ENCODE measurements at places on chromosomes 16 and 17. TPM values are rescaled to one million over a fixed set of nuclear protein-coding genes. Genes with fewer than 3 reads are reported as not detected.

DNA sequence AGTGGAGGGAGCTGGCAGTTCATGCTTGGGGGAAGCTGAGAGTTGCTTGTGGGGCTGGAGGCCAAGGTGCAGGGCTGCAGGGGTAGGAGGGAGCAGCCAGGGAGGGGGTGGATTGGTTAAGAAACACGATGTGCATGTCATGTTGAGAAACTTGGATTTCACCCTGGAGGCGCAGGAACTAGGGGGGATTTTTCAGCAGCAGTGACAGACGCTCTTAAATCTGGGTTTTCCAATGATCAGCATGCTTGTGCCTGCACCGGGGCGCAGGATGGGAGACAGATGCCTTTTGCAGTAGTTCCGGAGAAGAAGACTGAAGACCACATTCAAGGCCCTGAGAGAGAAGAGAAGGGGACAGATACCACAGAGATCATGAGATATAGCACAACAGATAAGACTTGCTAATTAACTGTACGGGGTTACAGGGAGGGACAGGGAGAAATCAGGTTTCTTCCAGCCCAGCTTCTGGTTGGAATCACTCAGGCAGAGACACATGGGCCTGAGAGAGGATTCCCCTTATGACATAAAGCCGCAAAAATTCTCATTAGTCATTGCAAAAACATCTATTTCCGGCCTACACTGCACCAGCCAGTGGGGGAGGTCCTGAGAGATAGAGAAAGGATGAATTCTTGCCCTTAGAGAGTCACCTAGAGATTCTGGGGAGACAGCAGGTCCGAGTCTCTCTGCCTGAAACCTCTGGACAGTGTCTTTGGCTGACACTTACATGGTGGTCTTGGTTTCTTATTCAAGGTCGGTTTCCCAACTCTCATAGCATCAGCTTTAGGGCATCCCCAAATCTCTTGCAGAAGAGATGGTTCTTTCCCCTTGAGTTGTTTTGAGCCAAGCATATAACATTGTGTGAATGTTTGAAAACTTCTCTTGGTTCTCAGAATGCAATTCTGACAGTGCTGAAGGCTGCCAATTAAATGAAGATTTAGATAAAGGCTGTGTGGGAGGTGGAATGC is 27.1 kb downstream of the CDH13 start:
- DNase-seq = peak; percentile 66
- peak overlapping the region; percentile 47 for H3K4me3 ChIP-seq
- H3K4me1 ChIP-seq = peaks cover 95% of the 10 kb centered on the region

DNA sequence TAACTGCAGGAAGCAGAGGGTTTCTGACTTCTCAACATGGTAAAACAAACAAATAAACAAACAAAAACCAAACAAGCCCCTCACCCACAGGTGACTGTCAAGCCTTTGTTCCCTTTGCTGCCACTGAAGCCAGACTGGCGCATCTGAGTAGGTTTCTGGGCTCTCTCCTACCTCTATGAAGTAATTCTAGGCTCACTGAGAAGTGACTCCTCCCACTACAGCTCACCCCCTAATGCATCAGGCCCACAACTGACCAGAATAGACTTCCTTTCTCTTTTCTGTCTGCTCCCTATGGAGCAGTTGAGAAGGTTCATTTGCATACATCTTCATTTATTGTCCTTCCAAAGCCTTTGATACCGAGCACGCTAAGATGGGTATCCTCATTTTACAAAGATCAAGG is 77.0 kb upstream of the CCL2 start:
- H3K4me3 ChIP-seq = no peak overlapping the region
- no peaks in the 10 kb centered on the region for H3K4me1 ChIP-seq
- H3K27ac ChIP-seq = no peak overlapping the region
- peaks cover 31% of the 10 kb centered on the region for H3K27me3 ChIP-seq
- no peak for DNase-seq

GRCh38 chr17:64056269-64057005 is 36.0 kb upstream of the ICAM2 start:
- H3K27me3 ChIP-seq = no peaks in the 10 kb centered on the region
- H3K4me3 ChIP-seq = no peak overlapping the region
- peak overlapping the region; percentile 70 for H3K27ac ChIP-seq

GRCh38 chr17:2723997-2724783 is 12.6 kb upstream of the CLUH start:
- no peaks in the 10 kb centered on the region for H3K36me3 ChIP-seq
- H3K27ac ChIP-seq = no peak overlapping the region
- peaks cover 25% of the 10 kb centered on the region for H3K27me3 ChIP-seq
- H3K4me3 ChIP-seq = peak overlapping the region; percentile 50
- DNase-seq = no peak
- H3K4me1 ChIP-seq = peaks cover 7% of the 10 kb centered on the region

- peak overlapping the region; percentile 82 for H3K27ac ChIP-seq
- peaks cover 2% of the 10 kb centered on the region for H3K36me3 ChIP-seq
- H3K27me3 ChIP-seq = peaks cover 10% of the 10 kb centered on the region
- peak overlapping the region; percentile 76 for H3K4me3 ChIP-seq
- DNase-seq = no peak
These were observed 2.3 kb downstream of the C17orf58 start for GRCh38 chr17:67993998-67994361.

- no peak for DNase-seq
- H3K4me1 ChIP-seq = peaks cover 66% of the 10 kb centered on the region
- H3K4me3 ChIP-seq = no peak overlapping the region
- H3K27me3 ChIP-seq = no peaks in the 10 kb centered on the region
These were observed 8.0 kb downstream of the STAT5B start for GRCh38 chr17:42268236-42268635.

DNA sequence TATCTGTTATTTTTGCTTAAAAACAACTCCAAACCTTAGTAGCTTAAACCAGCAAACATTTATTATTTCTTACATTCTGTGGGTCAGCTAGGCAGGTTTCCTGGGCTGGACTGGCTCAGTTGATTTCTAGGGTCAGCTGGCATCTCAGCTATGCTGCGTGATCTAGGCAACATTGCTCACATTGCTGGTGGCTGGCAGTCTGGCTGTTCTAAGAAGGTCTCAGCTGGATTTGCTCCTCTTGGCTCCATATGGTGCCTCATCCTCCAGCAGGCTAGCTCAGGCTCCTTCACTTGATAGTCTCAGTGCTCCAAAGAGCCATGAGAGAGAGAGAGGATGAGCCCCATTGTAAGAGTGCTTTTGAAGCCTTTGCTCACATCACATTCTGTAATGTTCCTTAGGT is 470.6 kb upstream of the CDH5 start:
- no peak overlapping the region for H3K4me3 ChIP-seq
- no peaks in the 10 kb centered on the region for H3K4me1 ChIP-seq
- no peak overlapping the region for H3K27ac ChIP-seq
- H3K27me3 ChIP-seq = no peaks in the 10 kb centered on the region

GRCh38 chr16:30651124-30652004 is 604 bp downstream of the PRR14 start:
- peak overlapping the region; percentile 96 for H3K4me3 ChIP-seq
- H3K27me3 ChIP-seq = no peaks in the 10 kb centered on the region

- no peak for DNase-seq
- no peaks in the 10 kb centered on the region for H3K4me1 ChIP-seq
- no peaks in the 10 kb centered on the region for H3K36me3 ChIP-seq
- peaks cover 13% of the 10 kb centered on the region for H3K27me3 ChIP-seq
These were observed 269.0 kb upstream of the CCL2 start for GRCh38 chr17:33986088-33986487.

- DNase-seq = no peak
- H3K36me3 ChIP-seq = peaks cover 36% of the 10 kb centered on the region
- peak overlapping the region; percentile 48 for H3K4me3 ChIP-seq
- H3K27ac ChIP-seq = peak overlapping the region; percentile 85
- H3K4me1 ChIP-seq = peaks cover 39% of the 10 kb centered on the region
These were observed 11.4 kb upstream of the OGFOD3 start for GRCh38 chr17:82429824-82430223.

DNA sequence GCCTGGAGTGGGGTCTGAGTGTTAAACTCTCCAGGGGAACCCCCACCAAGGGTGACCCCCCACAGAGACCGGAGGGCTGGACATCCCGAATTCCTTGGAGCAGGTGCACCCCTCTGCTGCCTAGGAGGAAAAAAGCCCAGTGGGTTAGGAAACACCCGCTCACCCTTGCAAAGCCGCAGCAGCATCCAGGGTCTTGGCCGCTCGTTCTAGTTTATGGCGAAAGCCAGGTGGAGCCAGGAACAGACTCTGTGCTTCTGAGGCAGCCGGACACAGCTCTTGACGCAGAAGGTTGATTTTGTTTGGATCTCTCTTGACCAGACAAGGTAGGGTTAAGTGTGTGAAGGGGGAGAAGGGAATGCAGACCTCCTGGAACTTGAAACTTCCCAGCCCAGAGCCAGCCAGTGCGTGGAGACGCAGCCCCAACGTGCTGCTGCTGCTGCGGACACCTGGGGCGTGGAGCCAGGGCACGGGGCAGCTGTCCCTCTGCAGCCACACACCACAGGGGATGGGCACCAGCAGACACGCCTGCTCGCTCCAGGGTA is 154.5 kb downstream of the LAT start:
- H3K27me3 ChIP-seq = no peaks in the 10 kb centered on the region
- H3K4me1 ChIP-seq = no peaks in the 10 kb centered on the region
- H3K4me3 ChIP-seq = no peak overlapping the region
- peaks cover 5% of the 10 kb centered on the region for H3K36me3 ChIP-seq
- DNase-seq = no peak

DNA sequence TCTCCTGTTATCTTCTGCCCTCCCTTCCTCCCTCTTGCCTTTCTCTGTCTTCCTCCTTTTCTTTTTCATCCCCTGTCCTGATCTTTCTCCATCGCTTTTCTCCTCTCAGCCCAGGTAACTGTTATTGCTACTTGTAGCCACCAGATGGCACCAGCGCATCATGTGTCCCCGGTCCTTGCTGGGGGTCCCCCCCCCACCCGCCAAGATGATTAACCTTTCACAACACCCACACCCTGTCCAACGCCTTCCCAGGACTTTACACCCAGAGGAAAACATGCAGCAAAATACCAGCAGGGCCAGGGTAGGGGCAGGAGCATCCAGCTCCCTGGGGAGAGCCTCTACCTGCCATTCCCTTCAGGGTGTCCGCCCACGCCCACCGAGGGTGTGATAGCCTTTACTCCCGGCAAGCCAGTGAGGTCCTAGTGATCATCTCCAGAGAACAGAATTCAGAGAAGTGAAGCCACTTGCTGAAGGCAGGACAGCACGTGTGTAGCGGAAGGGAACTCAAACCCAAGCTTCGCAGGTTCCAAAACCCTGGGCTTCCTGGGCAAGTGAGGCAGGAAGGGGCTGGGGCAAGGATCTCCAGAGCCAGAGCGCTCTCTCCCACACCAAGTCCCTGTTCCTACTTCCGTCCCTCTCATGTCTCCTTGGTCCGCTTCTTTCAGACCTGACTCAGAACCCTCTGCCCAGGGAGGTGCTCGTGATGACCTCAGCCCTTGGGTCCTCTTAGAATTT is 13.4 kb upstream of the TAC4 start:
- H3K27ac ChIP-seq = no peak overlapping the region
- peak; percentile 43 for DNase-seq
- peaks cover 9% of the 10 kb centered on the region for H3K27me3 ChIP-seq
- no peak overlapping the region for H3K4me3 ChIP-seq
- no peaks in the 10 kb centered on the region for H3K36me3 ChIP-seq

Gene EME1
- 26.1 TPM for total RNA-seq

Gene CMIP
- total RNA-seq = 57.1 TPM

Gene TMEM95
- total RNA-seq = not detected

Data from activated CD4-positive, alpha-beta memory T cell treated with anti-CD3 and anti-CD28 coated beads, Interleukin-2, amount 10 ng/mL, durations not matched to agents 7 days and 5 days (primary cell).